WTC11 (cell line): ENCODE measurements at places on chromosomes 1 and 21.

DNA sequence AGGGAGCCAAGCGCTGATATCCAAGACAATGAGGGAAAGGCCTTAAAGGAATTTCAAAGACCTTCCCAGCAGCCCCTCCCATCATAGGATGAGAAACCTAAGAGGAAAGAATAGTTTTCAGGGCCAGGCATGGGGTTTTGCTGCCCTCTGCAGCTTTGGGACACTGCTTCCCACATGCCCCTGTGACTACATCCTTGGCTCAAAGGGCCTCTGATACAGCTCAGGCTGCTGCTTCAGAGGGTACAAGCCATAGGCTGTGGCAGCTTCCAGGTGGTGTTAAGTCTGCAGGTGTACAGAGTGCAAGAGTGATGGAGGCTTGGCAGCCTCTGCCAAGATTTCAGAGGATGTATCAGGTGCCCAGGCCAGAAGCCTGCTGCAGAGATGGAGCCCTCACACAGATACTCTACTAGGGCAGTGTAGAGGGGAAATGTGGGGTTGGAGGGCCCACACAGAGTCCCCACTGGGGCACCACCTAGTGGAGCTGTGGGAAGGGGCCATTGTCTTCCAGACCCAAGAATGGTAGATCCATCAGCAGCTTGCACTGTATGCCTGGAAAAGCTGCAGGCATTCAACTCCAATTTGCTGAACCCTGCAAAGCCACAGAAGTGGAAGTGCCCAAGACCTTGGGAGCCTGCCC, 125.8 kb downstream of the SLC45A1 start:
- peak; percentile 73 for DNase-seq

- no peak for DNase-seq
Measured at GRCh38 chr1:232292239-232292638, 337.7 kb downstream of the SIPA1L2 start.

- DNase-seq, result no peak
Measured at GRCh38 chr1:30735124-30735523, 11.7 kb upstream of the MATN1 start.

- no peak for DNase-seq
Measured at GRCh38 chr1:94899756-94900155, 27.2 kb downstream of the CNN3 start.

GRCh38 chr1:163231385-163231784, 28.7 kb upstream of the RGS5 start:
- DNase-seq, result no peak

- DNase-seq, result no peak
Measured at GRCh38 chr1:232457595-232457994, 172.3 kb downstream of the SIPA1L2 start.

DNA sequence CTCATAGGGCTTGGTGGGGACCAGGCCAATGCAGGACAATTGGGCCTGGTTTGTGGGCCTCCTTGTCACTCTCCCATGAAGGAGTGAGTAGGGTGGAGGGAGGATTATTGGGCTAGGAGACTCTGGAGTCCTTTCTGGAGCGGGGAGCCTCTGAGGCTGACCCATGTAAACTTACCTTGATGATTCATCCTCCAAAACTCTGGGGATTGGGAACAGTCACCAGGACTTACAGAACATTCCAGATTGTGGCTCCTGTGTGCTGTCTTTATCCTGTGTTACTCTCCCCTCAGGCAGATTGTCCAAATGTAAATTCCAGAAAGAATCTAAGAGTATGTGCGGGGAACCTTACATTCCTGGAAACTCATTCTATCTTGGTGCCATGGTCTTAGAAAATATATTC, 197.6 kb downstream of the CAMTA1 start:
- no peak for DNase-seq

DNA sequence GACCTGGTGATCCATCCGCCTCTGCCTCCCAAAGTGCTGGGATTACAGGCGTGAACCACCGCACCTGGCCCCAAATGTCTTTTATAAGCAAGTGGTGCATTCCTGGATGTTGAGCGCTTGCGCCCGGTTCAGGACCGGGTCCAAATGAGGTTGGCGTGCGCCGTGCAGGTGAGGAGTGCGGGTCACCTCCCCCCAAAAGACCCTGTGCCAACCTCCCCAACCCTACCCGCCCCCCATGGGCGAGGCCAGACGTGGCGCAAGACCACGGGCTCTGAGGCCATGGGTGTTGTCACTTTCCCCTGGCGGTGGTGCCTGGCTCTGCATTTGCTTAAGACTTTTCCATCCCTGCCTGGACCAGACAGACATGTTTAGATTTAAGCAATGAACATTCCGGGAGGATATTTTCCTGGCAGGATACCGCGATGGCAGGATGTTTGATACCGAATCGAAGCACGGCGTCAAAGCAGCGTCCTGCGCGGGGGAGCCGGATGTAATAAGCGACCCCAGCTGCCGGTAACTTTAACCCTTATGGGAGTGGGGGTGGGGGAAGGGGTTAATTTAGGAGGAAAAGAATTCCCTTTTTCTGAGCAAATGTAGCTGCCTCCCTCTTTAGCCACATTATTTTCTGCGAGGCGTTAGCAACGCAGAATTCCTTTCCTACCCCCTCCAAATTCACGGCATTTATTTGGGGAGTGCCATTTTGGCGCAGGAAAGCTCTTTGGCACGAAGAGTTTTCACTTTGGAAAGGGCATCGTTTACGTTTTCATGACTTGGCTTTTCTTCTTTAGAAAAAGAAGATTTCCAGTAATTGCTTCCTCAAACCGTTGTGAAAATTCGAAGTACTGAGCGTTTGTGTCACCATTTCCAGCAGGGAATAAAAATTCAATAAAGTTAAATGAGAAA, 27.8 kb upstream of the RNF187 start:
- peak; percentile 78 for DNase-seq

- no peak for DNase-seq
Measured at GRCh38 chr1:31905681-31906080, 32.5 kb downstream of the PTP4A2 start.
